Daoy (cell line): ENCODE measurements at places on chromosomes 5 and 9. TPM values are rescaled to one million over a fixed set of nuclear protein-coding genes. Genes with fewer than 3 reads are reported as not detected.
A peak's percentile ranks its signal among the peaks of the same experiment; 100 is the strongest.

DNA sequence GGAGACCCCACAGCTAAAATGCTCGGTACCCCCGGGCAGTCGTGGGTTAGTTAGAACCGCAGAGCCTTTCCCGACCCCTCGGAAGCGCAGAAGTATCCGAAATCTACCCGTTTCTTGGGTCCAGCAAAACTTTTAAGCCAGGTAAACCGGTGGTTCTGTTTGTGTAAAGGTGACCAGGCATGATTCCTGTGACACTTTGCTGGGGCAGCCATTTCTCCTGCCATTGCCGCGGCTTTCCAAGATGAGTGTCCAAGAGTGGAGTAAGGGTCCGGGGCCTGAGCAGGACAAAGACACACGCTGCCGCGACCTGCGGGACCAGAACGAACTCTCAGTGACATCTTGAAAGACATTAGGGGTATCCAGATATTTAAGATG is 655 bp downstream of the MARVELD2 start:
- no peak for DNase-seq

DNA sequence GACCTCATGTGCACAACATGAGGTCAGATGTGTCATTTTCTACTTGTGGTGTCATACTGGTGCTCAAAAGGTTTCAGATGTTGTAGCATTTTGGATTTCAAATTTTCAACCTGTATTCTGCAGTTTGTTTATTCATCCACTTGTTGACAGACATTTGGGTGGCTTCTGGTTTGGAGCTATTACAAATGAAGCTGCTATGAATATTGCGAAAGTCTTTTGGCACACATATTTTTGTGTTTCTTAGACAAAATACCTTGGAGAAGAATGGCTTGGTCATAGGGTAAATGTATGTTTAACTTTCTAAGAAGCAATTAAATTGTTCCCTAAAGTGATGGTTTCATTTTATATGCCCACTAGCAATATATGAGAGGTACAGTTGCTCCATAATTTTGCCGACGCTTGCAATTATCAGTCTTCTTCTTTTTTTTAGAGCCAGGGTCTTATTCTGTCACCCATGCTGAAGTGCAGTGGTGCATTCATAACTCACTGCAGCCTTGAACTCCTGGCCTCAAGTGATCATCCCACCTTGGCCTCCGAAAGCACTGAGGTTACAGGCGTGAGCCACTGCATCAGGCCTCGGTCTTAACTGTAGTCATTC is 70.7 kb upstream of the TRPC7 start:
- no peak for DNase-seq

DNA sequence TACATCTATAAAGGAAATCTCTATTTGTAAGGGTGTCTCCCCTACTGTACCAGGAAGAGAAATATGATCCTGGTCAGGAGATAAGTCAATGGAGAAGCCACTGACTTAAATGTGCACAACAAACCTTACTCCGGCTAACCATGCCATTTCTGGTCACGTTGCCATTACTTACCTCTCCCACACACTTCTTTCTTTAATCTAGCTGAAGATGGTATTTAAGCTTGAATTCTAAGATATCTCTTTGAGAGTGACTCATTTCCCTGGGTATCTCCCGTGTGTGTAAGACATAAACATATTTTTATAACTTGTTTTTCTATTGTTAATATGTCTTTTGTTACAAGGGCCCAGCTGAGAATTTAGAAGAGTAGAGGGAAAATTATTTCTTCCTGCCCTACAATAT is 296.6 kb downstream of the SEMA5A start:
- no peak for DNase-seq

DNA sequence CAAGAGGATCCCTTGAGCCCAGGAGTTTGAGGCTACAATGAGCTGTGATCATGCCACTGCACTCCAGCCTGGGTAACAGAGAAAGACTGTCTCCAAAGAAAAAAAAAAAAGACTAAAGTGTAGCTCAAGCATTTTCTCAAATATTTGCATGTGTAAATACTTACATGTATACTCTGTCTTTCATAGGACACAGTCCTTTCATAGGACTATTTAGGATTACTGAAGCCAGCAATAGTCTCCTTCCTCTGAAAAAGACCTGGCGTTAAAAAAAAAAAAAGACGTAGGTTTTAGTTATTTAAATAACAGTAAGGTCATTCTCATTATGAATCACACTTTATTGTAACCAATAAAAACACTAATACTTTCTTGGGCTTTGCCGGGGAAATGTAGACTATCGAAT is 29.9 kb downstream of the HSDL2 start:
- DNase-seq, result no peak

GRCh38 chr5:177478711-177479646 is 5.5 kb upstream of the DBN1 start:
- peak; percentile 30 for DNase-seq

DNA sequence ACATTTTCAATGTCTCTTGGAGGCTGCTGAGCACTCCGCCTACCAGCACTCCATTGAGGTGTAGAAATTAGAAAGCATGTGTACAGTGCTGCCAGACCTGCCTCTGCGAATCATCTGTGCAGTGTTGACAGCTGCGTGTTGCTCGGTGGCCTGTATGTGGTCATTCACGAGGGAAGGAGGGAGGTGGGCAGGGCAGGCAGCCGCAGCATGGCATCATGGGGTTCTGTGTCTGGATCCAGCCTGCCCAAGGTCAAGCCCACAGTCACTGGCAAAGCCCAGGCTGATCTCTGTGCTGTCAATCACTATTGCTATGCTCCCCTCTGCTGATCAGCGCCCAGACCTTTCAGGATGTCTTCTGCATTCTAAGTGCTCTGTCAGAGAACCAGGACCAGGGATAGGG is 8.0 kb upstream of the PDZD2 start:
- DNase-seq, result no peak

Gene OSMR
- total RNA-seq, result 5.5 and 5.7 TPM in 2 replicates

Gene MTX3
- 18.2 and 24.0 TPM in 2 replicates for total RNA-seq
